COR-L47 (cell line): ENCODE measurements at places on chromosomes 7 and 10.

- DNase-seq: no peak
Measured at GRCh38 chr10:63057509-63057908, 75.6 kb upstream of the NRBF2 start.

GRCh38 chr7:33854801-33855350 lies 50.5 kb upstream of the BMPER start:
- no peak for DNase-seq

- DNase-seq: no peak
Measured at GRCh38 chr7:55120501-55121198, 101.8 kb downstream of the EGFR start.

DNA sequence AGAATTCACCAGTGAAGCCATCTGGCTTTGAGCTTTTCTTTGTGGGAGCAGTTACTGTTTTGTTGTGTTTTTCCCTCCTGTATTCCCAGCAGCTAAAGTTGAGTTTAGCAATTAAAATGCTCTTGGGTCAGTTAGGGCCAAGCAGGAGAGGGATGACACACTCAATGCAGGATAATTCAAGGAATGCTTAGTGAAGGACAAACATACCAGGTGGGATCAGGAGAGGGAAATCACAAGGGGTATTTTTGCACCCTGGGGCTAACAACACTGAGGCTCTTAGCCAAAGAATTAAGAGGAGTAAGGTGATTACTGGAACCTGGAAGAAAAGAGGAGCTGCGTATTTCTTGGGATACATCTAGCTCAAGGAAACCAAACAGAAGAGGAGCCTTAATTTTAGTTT lies 82.4 kb upstream of the KCND2 start:
- no peak for DNase-seq

DNA sequence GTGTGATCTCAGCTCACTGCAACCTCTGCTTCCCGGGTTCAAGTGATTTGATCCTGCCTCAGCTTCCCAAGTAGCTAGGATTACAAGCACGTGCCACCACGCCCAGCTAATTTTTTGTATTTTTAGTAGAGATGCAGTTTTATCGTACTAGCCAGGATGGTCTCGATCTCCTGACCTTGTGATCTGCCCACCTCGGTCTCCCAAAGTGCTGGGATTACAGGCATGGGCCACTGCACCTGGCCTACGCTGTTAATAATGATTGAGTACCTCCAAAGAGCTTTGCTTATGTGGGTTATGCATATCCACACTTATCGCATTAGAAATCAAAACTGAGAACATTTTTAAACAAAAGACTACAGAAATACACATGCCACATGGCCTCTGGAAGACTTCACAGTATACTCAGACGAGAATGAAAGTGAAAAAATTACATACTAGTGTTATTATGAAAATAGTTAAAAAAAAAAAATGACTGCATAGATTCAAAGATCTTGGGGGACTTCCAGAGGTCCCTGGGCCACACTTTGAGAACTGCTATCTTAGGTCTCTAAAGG lies 25.4 kb downstream of the RPP38 start:
- no peak for DNase-seq

- peak; percentile 89 for DNase-seq
Measured at GRCh38 chr7:129843365-129843898, 109.3 kb downstream of the UBE2H start.

- DNase-seq: no peak
Measured at GRCh38 chr10:17548770-17549169, 68.4 kb downstream of the HACD1 start.

DNA sequence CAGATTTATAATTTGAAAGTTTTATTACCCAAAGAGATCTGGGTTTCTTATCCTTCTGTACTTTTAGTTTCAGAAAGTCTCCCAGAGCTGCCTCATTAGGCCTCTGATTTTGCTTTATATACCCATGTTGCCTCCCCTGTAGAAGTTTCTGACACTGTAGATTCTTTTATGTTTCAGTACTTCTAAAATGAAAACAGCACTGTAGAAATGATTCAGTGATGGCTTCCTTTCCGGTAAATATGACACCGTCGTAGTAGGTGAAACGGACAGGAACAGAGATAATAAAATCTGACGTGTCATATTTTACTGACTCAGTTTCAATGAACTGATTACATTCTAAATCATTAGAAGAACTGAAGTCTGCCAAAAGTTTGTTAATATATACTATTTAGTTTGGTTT lies 272.7 kb downstream of the TWIST1 start:
- no peak for DNase-seq

DNA sequence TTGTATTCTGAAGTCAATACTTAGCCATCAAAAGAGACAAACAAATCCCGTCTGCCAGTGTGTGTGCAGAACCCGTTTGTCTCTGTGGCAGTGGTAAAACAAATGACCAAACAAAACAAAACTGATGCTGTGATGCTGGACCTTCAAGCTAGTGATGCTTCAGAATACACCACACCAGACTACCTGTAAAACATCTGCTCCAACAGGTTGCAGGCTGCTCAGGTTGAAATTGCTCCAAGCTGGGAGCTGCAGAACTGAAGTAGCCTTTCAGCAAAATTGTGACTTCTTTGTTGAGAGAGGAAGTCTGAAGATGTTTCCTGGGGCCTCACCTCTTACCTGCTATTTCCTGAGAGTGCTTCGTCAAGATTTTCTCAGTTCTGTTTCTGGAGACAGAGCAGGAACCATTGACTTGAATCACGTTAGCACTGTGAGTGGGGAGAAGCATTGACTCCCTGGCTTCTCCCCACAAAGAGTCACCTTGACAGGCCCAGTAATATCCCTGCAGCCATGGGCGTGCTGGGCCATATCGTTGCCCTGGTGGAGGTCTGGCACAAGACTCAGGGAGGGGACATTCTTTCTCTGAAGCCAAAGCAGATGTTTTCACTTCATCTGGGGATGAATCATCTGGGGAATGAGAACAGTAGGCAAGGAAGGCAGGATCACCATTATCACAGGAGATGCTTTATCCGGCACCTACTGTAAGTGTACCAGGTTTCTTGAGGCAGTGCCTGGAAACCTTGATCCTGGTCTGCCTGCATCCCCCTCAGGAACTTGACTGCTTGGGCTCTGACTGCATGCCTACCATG lies 80.2 kb downstream of the RBM20 start:
- DNase-seq: no peak

GRCh38 chr7:123557016-123557397 lies 611 bp downstream of the NDUFA5 start:
- no peak for DNase-seq

GRCh38 chr10:55374060-55374459 lies 573.0 kb upstream of the PCDH15 start:
- peak; percentile 47 for DNase-seq

- no peak for DNase-seq
Measured at GRCh38 chr10:74227697-74228424, 76.8 kb downstream of the ADK start.

DNA sequence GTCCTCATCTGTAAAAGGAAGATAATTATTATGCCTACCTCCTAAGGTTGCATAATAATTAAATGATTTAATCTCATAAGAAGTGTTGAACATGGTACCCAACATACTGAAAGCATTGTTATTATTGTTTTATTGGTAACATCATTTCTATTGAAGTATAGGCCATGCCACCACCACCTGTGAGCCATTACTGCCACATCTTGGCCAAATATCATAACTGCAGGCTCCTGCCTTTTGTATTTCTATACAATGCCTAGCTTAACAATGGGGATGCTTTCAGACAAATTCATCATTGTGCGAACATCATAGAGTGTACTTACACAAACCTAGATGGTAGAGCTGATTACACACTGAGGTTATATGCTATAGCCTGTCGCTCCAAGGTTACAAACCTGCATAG lies 61.1 kb upstream of the NPSR1 start:
- no peak for DNase-seq

GRCh38 chr10:108586424-108586823 lies 1336.9 kb downstream of the XPNPEP1 start:
- DNase-seq: no peak

DNA sequence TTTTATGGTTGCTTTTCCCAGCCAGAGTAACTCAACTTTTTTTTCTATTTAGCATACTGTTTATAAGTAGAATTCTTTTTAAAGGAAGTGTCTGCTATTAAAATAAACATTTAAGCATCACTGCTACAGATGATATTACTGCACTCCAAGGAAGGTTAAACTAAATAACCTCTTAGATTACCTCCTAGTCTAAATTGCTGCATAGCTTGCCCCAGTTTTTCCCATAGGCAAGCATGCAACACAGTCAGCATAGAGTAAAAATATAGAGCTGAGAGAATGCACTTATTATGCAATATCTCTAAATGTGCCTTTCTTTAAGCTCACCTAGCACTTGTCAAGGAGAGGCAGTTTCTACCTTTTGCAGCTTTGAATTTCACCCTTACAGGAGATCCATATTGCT lies 1392.4 kb upstream of the CELF2 start:
- DNase-seq: no peak

GRCh38 chr10:43199684-43200537 lies 61.7 kb downstream of the CSGALNACT2 start:
- DNase-seq: no peak

DNA sequence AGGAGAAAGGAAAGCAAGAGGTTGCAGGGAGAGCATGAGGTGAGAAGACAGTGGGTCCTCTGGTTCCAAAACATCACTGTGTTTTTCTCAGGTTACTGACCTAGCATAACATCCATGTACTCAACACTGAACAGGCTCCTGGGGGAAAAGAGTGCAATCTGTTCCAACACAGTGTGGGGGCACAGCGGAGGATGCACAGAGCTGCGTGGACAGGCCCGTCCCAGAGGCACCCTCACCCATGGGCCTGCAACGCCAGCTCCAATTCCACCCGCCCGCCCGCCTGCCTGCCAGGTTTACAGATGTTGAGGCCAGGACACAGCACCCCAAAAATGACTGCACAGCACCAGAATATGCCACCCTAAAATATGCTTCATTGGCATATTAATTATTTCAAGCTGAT lies 26.9 kb upstream of the FKBP9 start:
- no peak for DNase-seq

GRCh38 chr7:23888958-23889357 lies 178.9 kb downstream of the STK31 start:
- DNase-seq: no peak

DNA sequence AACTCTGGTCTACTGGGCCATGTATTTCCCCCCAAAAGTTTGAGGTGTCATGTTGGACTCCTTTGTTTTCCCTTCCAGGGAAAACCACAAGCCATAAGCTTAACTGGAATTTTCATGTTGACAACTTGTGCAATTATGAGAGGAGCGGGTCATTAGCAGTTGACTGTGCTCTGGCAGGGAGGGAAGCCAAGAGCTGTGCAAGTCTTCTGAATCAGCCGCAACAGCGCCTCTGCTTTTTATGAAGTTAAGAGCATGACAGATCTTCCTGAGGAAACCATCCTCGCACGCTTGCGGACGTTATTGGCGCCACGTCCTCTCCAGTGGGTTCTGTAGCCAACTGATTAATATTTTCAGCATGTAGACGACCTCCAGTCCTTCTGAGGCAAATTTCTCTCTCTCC lies 148.7 kb upstream of the MKI67 start:
- no peak for DNase-seq

GRCh38 chr7:67371429-67372305 lies 375.0 kb downstream of the TYW1 start:
- DNase-seq: peak; percentile 72

DNA sequence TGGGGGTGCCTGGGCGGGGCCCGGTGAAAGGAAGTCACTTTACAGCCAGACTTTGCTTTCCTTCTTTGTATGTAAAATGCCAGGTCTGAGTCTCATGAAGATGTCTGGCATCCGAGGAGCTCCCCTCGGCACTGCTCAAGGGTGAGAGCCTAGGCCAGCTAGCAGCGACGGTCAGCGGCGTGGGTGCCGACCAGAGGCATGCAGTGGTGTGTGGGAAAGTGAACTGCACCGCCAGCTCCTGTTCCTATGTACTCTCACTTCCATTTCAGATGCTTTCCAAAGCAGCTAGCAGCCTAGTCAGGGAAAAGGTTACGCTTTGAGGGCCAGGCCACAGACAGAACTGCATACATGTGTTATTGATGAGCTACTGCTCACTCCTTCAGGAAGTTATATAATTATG lies 172.8 kb downstream of the ZMYND11 start:
- no peak for DNase-seq

DNA sequence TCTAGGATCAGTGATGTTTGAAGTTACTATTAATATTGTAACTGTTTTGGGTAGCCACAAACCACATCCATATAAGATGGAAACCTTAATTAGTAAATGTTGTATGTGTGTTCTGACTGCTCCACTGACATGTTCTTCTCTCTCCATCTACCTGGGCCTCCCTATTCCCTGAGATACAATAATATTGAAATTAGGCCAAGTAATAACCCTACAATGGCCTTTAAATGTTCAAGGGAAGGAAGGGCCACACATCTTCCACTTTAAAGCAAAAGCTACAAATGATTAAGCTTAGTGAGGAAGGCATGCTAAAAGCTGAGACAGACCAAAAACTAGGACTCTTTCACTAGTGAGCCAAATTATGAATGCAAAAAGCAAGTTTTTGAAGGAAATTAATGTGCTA lies 176.4 kb upstream of the ANK3 start:
- no peak for DNase-seq

DNA sequence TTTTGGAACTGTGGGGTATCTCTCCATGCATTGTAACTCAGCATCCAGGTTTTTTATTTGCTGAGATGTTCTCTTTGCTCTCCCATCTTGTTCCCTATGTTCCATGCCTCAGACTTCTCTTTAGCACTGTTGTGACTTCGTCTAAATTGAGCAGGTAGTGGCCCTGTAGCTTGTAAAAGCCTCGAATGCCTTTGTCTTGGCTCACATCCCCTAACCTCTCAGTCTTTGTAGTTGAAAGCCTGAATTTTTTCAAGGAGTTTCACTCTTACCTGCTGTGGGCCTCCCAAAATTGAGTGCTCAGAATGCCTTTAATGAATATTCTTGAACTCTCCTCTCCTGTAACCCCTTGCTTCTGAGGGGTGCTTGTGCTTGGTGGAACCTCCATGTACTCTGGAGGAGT lies 1137.3 kb downstream of the REEP3 start:
- DNase-seq: no peak

GRCh38 chr7:48427671-48428070 lies 256.4 kb downstream of the ABCA13 start:
- DNase-seq: no peak

DNA sequence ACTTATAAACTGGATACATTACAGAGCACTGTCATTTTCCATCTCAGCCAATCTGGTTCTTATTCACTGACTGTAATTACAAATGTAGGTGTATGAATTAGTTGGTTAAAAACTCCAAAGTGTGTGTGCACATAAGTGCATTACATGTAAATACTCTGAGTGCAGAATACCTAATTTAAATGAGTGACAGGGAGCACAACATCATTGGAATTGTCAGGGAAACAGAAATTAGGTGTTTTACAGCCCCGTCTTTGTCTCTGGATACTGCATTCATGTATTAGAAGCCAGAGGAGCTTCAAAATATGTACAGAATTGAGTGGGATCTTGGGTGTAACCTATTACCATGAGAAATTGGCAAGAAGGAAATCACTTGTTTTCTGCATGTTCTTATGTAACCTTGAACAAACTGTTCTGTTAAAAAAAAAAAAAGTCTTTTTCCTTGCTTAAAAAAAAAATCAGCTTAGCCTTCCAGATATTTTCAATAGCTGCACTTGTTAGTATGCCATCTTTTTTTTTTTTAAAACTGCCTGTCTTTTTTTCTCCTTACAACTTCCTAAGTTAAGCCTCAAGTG lies 31.1 kb downstream of the CELF2 start:
- DNase-seq: no peak

- DNase-seq: no peak
Measured at GRCh38 chr10:3054183-3054850, 13.0 kb upstream of the PFKP start.
